NCI-H446 treated with DMSO at 0.1 percent for 48 hours (cell line): ENCODE measurements at places on chromosomes 1 and 21.

- DNase-seq: no peak
Measured at GRCh38 chr1:34320053-34320669, 143.5 kb downstream of the C1orf94 start.

DNA sequence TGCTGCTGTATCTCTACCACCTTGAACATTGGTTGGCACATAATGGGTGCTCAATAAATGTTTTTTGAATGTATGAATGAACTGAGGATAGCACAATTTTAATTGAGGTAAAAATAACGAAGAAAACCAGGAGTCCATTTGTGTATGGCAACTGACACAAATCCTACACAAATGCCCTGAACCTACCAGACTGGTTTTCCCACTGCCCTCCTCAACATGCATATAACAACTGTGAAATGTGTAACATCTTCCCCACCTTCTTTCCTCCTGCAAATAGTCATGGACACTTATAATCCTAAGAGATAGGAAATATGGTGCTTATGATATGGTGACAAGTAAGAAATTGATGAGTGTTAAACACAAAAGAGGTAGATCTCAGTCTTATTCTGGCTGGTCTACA lies 9.9 kb upstream of the LMO4 start:
- no peak for DNase-seq

DNA sequence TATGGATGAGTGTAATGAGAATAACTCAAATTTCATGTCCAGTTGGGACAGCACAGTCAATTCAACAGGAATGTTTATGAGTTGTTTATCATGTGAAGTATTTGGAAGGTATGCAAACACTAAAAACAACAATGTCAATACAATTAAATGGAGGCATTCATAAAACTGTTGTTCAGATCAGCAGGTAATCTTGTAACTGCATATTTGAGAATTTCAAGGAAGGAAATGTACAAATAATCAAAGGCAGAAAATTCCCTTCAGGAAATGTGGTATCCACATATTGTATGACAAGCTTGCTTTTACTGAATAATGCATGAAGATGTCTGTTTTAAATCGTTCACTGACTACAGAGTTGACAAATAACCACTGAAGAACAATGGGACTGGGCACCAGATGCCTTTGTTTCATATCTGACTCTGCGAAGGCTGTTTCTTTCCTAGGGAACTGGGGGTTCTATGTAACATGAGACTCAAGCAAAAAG lies 198.3 kb downstream of the LTN1 start:
- no peak for DNase-seq

GRCh38 chr1:17828991-17829390 lies 73.9 kb downstream of the ACTL8 start:
- no peak for DNase-seq
